ENCODE measurements at places on chromosomes 13 and 19. TPM values are rescaled to one million over a fixed set of nuclear protein-coding genes. Genes with fewer than 3 reads are reported as not detected.

DNA sequence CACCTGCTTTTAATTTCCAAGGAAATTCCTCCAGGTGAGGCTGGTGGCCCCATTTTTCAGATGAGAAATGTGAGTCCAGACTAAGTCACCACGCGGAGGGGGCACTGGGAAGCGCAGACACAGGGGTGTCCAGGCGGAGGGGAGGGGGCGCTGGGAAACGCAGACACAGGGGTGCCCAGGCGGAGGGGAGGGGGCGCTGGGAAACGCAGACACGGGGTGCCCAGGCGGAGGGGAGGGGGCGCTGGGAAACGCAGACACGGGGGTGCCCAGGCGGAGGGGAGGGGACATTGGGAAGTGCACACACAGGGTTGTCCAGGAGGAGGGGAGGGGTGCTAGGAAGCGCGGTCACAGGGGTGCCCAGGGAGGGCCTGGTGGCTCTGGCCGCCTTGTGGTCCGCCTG, 3.5 kb downstream of the GRK1 start:
- DNase-seq: peak; percentile 3

DNA sequence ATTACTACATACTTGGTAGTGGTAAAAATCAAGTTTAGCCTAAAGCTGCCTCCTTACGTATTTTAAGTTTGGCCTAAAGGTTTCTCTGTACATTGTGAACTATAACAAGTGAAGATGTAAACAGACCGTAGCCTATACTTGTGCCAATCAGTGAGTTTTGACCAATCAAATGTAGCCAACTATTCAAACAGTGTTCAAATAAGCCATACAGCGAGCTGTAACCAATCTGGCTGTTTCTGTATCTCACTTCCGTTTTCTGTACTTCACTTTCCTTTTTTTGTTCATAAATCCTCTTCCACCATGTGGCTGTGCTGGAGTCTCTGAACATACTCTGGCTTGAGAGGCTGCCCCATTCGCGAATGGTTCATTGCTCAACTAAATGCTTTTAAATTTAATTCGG, 2504.6 kb downstream of the PCDH9 start:
- DNase-seq: no peak

Gene FUT1
- total RNA-seq: 1.8 TPM

Gene POU4F1
- not detected for total RNA-seq

Gene KLK14
- 1.6 TPM for total RNA-seq
